ENCODE measurements at places on chromosomes 3 and 15.
A peak's percentile ranks its signal among the peaks of the same experiment; 100 is the strongest.

GRCh38 chr15:89756897-89757296 is 5.8 kb upstream of the MESP1 start:
- DNase-seq, result no peak

GRCh38 chr3:138137861-138138260 is 5.7 kb upstream of the A4GNT start:
- no peak for DNase-seq

GRCh38 chr15:76153241-76154197 is 93.7 kb downstream of the TMEM266 start:
- no peak for DNase-seq

- DNase-seq, result no peak
Observed at GRCh38 chr3:111069974-111070771, 1.4 kb upstream of the NECTIN3 start.

- no peak for DNase-seq
Observed at GRCh38 chr3:73503781-73504180, 121.0 kb downstream of the PDZRN3 start.

- no peak for DNase-seq
Observed at GRCh38 chr15:34621675-34622074, 38.2 kb upstream of the GOLGA8B start.

DNA sequence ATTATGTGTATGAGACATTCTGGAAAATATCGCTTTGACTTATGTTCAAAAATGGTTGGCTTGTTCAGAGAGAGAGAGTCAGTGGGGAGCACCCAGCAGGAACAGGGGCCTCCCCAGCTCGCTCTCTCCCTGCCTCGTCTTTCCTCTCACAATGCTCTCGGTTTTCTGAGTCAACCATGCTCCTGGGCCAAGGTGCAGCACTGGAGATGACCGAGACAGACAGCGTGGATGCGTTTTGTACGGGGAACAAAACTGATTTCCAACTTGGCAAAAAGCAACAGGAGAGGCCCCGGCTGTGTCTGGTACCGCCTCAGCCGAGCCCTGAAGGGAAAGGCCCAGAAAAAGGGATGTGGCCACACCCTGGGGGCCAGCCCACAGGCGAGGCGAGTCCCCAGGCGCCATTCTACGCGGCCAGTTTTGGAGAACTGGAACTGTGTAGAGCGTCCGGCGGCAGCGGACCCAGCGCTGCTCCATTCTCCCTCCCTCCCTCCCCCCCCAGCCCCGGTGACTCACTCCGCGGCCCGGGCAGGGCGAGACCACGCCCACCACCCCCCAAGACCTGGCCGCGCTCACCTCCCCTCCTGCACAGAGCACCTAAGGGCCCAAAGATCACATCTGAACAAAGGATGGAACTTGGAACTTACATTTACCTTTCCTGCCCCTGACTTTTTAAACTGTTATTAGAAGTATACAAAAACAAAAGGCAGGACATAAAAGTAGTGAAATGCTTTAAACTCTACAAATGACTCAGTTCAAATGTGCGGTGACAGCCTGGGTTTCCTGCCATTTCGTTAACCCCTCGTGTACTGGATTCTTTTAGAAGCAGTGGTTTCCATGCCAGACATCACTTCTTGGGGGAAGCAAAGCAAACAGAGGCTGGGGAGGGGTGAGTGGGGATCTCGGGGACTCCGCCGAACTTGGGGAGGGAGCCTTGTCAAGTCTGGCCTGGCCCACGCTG is 12.7 kb downstream of the ATP10A start:
- DNase-seq, result peak; percentile 21

DNA sequence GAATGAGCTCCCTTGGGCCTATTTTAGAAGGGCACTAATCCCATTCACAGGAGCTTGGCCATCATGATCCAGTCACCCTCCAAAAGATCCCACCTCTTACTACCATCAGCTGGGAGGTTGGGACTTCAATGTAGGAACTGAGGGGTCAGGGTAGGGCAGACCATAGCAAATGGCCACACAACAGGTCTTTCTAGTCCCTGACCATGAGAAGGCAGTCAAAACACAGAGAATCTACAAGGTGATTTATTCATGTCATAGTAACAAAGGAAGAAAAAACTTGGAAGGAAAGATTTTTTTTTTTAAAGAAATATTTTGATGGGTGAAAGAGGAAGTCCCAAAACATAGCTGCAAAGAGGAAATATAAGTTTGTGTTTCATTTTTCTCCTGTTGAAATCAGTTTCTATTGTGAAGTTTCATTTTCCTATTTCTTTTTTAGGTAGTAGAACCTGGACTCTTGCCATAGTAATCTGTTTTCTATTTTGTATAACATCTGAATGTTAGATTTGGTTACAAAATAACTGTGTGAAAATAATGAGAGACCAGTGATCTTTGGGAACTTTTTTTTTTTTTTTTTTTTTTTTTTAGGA is 23.5 kb upstream of the TNFSF10 start:
- DNase-seq, result no peak

- DNase-seq, result no peak
Observed at GRCh38 chr3:38382506-38383080, 36.0 kb downstream of the XYLB start.

DNA sequence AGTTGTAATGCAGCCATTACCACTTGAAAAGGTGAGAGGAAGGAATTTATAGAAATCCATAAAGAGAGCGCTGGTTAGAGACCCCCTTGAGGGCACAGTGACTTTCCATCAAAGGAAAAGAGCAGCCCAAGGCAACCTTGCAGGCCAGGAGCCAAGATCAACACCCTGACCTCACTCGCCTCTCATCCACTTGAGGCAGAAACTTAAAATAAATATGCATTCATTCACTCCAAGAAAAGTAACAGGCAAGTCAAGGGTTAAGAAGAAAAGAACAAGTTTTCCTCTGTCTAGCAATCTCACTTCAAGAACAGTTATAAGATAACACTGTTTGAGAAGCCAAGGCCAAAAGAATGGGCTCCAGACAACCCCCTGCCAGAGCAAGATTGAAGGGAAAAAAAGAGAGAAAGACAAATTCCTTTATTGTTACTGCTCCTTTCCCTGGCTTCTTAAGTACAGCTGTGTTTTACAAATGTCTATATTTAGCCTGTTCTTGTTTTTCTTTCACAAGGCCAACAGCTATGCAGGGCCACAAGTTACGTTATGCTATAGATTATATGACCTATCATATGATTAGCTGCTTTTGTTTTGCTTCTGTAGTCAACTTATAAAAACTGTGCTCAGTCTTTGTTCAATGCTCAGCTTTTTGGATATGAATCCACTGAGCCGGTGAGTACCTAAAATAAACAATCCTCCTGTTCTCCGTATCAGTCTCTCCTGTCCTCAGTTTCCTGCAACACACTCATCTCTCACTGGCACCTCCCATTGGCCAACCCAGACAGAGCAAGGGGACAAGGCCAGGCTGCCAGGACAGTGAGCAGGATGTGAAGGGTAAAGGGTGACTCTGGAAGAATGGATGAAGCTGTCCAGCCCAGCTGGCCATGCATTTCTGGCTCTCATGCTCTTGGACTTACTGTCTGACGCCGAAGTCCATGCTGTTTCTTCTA is 15.8 kb upstream of the SSUH2 start:
- no peak for DNase-seq

- no peak for DNase-seq
Observed at GRCh38 chr3:58074997-58075396, 66.8 kb downstream of the FLNB start.

All from memory B cell (primary cell).